ENCODE measurements at places on chromosomes 16 and 17. TPM values are rescaled to one million over a fixed set of nuclear protein-coding genes. Genes with fewer than 3 reads are reported as not detected.

SLC6A2 gene
- total RNA-seq, result not detected

HIRIP3 gene
- total RNA-seq, result 12.9 TPM

- no peak for DNase-seq
Observed at GRCh38 chr16:88701581-88702370, 4.4 kb downstream of the RNF166 start.

GRCh38 chr17:43868226-43868994 is 21.4 kb downstream of the CD300LG start:
- DNase-seq, result no peak

DNA sequence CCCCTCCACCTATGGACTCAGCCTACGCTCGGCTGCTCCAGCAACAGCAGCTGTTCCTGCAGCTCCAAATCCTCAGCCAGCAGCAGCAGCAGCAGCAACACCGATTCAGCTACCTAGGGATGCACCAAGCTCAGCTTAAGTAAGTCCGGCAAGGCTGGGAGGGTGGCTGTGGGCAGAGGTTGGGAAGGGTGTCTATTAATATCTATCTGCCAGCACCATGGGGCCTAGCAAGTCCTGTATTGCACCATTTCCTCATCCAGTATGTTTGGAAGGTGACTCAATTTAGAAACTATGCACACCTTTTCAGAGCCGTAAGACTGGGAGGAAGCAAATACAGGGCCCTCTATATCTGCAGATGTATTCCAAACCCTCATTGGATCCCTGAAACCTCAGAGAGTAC is 45.0 kb upstream of the ARHGAP44 start:
- DNase-seq, result peak; percentile 69

GRCh38 chr16:15434425-15435215 is at the start of gene BMERB1:
Gene BMERB1, plus strand, starts transcription at chr16:15434588. Its CDS starts 66 bp downstream, at chr16:15434654.
- DNase-seq, result peak; percentile 25

- no peak for DNase-seq
Observed at GRCh38 chr17:80486692-80487091, 10.3 kb upstream of the NPTX1 start.

DNA sequence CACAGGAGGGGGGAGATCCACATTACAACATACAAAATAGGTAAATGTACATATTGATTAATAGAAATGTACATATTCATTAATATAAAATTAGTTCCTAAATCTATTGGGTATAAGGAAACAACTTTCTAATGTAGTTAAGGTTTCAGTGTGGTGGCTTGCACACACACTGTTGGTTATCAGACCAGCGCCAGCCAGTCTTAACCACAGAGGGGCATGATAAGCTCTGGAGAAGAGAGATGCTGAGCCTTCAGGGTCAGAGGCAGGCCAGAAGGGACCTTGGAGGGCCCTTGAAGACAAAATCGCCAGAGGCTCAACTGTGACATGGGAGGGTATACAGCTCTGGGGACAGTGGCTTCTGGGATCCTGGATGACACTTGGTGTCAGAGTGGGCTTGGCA is 10.9 kb upstream of the ZFP90 start:
- no peak for DNase-seq

DNA sequence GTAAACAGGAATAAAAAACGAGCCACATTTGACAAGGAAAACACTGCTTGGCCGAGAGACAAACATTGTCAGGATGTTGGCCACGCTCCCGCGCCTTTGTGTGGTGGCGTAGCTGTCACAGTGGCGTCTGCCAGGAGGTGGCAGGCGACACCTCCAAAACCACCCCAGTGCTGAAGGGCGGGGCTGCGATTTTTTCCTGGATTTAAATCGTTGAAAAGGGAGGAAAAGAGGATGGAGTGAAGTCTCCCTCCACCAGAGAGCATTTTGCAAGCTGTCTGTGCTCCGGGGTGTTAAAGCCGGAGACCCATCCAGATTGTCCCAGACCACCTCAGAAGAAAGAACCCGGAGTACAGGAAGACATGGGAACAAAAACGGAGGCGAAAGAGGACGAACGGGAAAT is 12.7 kb downstream of the MRM3 start:
- DNase-seq, result peak; percentile 58
